Mammary epithelial cell (primary cell): ENCODE measurements at places on chromosomes 7 and 10. TPM values are rescaled to one million over a fixed set of nuclear protein-coding genes. Genes with fewer than 3 reads are reported as not detected.

SUGCT gene
- 72.6 TPM for polyA plus RNA-seq

GJD4 gene
- polyA plus RNA-seq, result not detected

VSTM4 gene
- not detected for polyA plus RNA-seq

CYP3A7 gene
- polyA plus RNA-seq, result 0.02 TPM

TCAF2 gene
- 2.6 TPM for polyA plus RNA-seq

MOGAT3 gene
- not detected for polyA plus RNA-seq
